ENCODE measurements at places on chromosomes 4 and X.
A peak's percentile ranks its signal among the peaks of the same experiment; 100 is the strongest.

- DNase-seq, result no peak
Measured at GRCh38 chr4:52932591-52933470, 70.7 kb downstream of the RASL11B start.

DNA sequence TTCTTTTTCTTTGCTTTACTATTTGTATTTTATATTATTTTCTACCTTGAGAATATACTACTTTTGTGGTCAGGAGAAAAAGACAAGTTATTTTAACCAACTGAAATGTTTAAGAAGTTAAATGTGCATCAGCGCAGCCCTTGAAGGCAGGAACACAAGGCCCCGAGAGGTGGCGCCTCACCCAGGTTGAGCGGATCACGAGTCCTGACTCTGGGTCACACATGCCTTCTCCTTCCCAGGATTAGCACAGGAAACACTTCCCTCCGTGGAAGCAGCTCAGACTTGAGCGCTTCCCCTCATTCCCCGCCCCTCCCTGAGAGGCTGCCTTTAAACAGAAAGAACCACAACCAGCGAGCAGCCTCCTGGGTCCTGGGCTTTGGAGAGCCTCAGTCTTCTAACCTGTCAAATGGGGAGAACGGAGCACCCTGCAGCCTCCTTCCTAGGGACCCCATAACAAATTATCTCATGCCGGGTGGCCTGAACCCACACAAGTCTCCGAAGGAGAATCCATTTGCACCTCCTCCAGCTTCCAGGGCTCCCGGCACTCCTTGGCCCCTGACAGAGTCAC lies 217.6 kb downstream of the AFAP1 start:
- DNase-seq, result no peak

DNA sequence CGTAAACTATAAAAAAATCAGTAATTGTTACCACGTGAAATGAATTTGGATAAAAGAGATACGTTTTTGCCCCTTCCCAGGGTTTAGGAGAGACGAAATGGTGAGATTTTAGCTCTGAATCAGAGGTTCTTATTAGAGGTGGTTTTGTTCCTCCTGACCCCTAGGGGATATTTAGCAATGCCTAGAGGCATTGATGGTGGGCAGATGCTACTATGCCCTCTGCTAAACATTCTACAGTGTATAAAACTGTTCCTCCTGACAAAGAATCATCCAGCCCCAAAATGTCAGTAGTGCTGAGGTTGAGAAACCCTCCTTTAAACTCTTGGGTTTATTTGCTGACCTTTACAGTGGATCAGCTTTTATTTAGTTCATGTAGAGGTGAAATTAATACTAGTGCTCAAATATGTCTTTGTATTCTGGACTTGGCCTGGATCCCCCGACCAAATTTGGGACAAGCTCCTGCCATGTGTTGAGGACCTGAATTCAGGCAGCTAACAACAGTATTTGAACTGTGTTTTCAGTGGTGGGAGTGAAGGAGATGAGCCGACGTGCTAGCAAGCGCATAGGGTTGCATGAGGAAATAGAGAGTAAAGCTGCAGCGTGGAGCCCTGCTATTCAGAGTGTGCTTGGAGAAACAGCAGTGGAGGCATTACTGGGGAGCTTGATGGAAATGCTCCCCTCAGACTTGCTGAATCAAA lies 126.1 kb downstream of the PTTG2 start:
- DNase-seq, result no peak

DNA sequence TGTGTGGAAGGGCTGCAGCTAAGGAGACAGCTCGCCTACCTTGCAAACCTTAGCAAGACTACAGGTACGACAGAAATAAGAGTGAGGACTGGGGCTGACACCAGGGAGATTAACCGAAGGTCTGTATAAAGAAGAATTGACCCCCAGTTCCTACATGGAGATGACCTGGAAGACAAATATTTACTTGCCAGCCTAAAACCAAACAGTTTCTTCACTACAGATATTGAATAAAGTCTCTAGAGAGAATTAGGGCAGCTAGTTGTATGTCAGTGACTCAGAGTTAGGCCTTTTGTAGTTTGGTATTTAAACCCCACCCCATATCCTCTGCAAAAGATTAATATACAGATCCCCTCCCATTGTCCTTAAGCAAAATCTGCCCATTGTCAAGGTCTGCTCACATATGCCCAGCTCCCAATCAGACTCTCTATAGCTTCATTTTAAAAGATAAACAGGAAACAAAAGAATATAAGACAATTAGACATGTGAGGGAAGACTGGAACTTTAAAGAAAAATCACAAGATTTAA lies 28.1 kb upstream of the FRMPD3 start:
- DNase-seq, result no peak

- DNase-seq, result no peak
Measured at GRCh38 chr4:128130621-128131020, 69.5 kb downstream of the LARP1B start.

DNA sequence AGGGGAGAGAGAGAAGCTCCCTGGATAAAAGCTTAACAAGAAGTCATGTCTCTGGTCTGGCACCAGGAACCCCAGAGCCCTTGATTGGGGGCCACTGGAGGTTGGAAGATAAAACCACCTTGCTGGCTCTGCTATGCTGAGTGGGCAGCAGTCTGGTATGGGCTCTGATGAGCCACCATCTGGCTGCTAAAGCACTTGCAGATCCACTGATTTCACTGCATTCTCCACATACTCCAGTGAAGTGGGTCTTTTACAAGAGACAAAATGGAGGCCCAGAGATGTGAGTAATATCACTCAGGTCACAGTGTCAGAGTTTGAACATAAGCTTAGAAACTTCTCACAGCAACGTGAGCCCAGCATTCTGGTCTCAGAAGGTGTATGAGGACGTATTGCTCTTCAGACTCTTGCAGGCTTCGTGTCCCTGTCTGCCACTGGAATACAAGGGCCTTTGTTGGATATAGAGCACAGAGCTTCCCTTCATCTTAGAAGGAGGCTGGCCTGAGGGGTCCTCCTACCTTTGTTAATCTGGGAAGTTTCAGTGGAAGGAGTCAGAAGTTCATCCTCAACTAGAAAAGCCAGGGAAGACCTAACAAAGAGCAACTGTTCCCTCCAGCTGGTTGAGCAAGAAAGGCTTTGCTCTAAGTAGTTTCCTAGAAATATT lies 11.8 kb downstream of the CLDN2 start:
- no peak for DNase-seq

GRCh38 chrX:21939906-21940305 lies 603 bp upstream of the SMS start:
- DNase-seq, result no peak

- no peak for DNase-seq
Measured at GRCh38 chrX:40174001-40174853, 76.5 kb upstream of the BCOR start.

GRCh38 chrX:43469391-43470054 lies 186.6 kb upstream of the MAOA start:
- no peak for DNase-seq

GRCh38 chr4:128606173-128606572 lies 203.3 kb upstream of the JADE1 start:
- DNase-seq, result no peak

- DNase-seq, result no peak
Measured at GRCh38 chr4:107736924-107737448, 17.0 kb upstream of the PAPSS1 start.

DNA sequence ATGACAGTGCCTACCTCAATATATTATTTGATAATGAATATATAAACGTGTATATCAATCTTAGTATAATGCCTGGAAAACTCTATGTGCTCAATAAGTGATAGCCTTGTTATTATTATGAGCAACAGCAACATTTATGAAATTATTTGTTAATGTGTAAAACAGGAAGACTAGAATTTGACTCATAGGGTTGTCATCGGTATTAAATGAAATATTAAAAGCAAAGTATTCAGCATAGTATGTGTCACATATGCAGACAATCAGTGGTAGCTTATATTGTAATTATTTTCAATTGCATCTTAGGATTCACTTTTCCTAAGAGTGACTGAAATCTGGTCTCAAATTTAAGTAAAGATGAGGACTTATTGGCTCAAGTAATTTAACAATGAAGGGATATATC lies 24.6 kb downstream of the SPANXD start:
- DNase-seq, result no peak

GRCh38 chrX:74902806-74903205 lies 22.4 kb downstream of the NEXMIF start:
- no peak for DNase-seq

DNA sequence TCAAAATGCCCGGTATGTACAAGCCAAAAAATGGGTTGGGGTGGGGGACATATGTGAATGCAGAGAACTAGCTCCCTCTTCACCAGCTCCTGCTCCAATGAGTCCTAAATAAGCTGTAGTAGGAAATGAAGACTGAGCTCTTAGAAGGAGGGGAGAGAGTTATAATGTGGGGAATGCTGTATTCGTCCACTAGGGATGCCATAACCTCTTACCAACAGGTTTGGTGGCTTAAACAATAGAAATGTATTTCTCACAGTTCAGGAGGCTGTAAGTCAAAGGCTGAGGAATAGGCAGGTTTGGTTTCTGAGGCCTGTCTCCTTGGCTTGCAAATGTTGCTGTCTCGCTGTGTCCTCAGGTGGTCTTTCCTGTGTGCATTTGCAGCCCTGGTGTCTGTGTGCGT lies 4.4 kb upstream of the INPP4B start:
- DNase-seq, result no peak

DNA sequence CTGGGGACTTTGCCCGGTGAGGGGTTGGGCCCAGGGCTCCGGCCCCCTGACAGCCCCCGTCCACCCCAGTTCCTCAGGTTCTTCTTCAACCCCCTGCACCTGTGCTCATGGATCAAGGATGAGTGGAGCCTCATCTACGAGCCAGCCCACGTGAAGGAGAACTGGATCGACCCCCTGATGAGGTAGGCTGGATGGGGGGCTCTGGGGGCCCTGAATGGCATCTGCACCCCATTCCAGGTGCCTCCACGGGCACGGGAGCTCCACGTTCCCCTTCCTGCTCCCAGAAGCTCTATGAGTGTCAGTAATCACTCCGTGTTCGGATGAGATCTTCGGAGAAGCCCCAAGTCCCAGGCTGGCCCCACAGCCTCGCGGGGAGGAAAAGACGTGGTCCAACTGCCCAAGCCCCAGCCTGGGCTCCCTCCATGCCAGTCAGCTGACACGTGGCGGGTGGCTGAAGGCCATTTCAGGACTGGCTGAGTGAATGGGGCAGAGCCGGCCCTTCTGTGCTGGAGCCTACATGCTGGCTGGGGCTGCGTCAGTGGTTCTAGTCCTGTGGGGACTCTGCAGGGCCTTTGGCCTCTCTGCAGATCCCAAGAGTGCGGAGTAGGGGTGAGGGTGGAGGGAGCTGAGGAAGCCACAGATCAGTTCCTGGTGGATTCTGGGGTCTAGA lies 24.4 kb downstream of the CFAP99 start:
- DNase-seq, result no peak

DNA sequence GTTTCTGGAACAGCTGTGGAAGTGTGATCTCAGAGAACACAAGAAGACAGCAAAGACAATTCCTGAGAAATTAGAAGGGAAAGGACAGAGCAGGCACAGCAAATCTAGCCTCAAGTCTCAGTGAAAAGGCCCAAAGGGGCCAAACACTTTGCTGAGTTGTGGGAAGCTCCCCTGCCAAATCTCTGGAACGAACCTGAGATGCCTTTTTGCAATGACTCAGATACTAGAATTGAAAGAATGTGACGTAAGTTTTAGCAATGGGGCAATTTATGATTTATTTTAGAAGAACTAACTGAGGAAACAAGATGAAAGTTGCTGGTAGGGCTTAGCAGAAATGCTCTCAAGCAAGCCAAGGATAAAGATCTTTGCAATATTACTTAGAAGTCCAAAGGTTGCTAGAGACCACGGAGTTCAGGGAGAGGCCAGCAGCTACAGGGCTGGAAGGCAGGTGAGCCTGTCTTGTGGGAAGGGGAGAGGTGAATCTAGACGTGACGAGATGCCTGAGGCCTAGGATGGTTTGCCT lies 92.8 kb downstream of the AMELX start:
- DNase-seq, result no peak

DNA sequence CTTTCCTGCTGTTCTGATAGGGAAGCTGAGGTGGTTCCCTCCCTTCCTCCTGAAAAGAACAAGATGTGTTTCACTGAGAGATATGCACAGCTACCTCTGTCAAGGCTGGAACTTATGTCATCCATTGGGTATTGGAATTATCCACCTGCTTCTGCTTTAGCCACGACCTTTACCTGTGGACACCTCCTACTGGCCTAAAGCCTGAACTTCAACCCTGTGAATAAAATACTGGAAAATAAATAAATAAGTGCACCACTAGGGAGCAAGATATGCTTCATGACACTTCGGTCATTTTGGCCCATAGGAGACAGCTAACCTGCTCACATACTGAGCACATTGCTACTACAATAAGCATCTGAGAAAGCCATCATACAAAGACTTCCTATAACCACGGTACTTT lies 419.9 kb upstream of the NWD2 start:
- no peak for DNase-seq

- DNase-seq, result no peak
Measured at GRCh38 chrX:14673764-14674163, 144.4 kb downstream of the GLRA2 start.

DNA sequence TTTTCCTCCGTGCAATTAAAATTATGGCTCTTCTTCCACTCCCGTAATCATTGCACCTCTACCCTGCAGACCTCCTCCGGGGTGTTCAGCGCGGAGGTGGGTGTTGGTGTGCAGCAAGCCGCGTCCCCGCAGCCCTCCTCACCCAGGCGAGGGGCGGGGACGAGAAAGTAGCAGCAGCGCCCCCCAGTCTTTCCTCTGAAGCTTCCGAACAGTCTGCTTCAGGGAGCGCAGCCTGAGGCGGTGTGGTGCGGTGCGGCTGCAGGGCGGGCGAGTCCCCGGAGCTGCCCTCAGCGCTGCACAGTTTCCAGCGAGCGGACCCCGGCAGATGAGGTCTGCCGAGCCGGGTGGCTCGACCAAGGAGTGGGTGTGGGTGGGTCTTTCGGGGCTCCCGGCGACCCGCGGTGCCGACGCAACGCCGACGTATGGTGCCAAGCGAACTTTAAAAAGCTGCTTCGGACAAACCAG lies at the start of gene FRAS1:
FRAS1 (plus strand) TSS at position 189 of the 465 bp plus-strand sequence. CDS start 687 bp downstream, outside the sequence.
- no peak for DNase-seq

DNA sequence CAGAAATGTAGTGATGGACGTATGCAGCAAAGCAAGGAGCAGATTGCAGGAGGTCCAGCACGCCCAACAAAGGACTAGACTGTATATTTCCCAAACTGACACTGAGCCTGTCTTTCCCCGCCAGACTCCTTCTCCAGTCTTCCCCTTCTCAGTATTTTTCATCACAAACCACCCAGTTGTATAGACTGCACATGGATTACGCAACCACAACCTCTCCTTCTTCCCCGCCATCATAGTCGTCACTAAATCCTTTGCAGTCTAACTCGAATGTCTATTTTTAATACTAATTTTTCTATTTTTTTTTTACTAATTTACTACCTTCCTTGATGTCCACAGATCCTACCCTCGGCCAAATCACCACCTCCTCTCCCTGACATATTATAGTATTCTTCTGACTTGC lies 105.4 kb downstream of the MTNR1A start:
- DNase-seq, result no peak

DNA sequence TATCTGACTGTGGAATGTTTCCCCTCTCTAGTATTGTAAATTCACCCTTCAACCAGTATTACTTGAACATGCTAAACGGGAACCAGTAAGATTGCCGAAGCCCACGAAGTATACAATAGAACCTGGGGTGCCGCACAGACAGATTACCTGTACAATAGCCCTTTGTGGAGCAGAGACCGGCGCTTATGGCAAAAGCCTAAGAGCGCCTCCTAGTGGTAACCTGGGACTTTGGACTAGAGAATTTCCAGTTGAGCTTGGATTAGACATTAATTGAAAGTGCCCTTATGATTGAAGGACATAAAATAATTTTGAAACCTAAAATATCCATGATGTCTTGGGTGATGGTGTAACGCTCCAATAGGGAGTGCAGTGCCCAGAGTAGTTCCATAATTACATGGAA lies 14.1 kb downstream of the ZNF157 start:
- peak; percentile 40 for DNase-seq

All from GDM1 (cell line).